ENCODE measurements at places on chromosomes 1 and 21.

GRCh38 chr1:105785021-105785420 is 1271.5 kb upstream of the PRMT6 start:
- DNase-seq: no peak

DNA sequence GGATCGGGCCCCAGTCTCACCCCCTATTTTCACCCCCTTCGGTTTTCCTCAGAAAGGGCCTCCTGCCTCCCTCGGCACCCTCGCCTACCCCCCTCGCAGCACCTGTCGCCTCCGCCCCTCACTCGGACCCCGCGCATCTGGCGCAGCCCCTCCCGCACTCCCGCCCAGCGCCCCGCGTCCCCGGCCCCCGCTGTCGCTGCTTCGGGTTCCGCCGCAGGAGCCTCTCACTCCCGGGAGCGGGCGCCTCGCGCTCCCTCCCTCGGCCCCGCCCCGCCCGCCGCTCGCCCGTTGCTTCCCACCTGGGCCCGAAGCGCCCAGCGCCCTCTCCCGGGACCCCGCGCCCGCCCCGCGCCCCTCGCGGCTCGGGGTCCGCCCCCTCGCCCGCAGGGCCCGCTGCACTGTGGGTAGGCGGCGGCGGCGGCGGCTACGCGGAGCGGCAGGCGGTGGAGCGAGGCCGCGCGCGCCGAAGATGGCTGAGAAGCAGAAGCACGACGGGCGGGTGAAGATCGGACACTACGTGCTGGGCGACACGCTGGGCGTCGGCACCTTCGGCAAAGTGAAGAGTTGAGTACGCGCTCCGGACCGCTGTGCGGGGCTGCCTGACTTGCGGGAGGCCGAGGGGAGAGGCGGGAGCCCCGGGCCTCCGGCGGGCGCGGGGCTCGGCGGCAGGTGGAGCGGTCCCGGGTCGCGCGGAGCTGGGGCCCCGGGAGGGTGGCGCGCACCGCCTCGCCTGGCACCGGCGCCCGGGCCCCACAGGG is at the start of gene PRKAA2:
Gene PRKAA2, plus strand, starts transcription at position 396 of the 758 bp plus-strand sequence. Its CDS starts 74 bp downstream, at position 470.
- peak; percentile 52 for DNase-seq

DNA sequence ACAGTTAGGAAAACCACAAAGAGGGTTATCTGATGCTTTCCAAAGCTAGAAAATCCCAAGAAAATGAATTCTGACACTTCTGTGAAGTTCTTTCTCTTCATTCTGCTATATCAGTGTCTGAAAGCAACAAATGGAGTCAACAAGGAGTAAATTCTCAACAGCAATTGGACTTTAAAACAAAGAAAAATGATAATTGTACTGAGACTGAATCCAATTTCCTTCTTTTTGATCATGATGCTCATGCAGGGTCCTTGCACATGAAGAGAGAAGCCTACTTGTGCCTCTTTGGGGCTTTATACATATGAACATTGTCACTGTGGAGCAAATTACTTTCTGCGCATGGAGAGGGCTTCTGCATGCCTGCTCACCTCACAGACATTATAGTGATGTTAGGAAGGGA is at the start of gene OR10J5:
Gene OR10J5, minus strand, starts transcription at position 101 of the 400 bp plus-strand sequence. Its CDS starts 0 bp downstream, at position 101.
- DNase-seq: no peak

DNA sequence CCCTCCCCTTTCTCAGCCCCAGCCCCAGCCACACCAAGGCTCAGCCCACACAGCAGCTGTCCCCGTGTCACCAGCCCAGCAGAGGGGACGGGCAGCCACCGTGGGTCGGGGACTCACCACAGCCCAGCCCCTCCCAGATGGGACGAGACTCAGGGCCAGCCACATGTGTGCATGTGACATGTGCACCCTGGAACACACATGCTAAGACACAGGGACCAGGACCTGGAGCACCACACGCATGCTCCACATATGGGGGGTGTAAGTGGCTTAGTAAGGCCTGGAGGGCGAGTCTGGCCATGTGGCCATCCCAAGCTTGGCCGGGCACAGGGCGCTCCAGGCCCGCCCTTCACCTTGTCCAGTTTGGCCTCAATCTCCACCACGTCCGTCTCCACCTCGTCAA is 4.0 kb downstream of the ACAP3 start:
- DNase-seq: no peak

GRCh38 chr1:221315330-221315729 is 426.6 kb downstream of the DUSP10 start:
- peak; percentile 59 for DNase-seq

GRCh38 chr1:151799179-151800022 is 5.8 kb downstream of the LINGO4 start:
- DNase-seq: peak; percentile 56
